ENCODE measurements at places on chromosomes 5 and 9.

DNA sequence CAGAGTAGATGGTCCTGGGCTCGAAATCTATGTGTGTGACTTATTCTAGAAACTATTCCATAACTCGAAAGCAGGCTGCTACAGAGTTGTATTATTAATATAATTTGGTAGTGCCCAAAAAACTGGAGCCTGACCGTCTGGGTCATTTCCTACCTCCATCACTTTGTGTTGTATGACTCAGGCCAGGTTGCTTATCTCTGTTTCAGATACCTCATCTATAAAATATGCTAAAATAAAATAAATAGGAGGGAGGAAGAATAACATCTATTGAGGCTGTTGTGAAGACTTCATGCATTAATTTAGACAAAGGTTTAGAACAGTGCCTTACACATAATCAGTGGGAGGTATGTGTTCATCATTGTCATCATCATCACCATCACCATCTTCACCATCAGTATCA lies 57.7 kb downstream of the PDE4D start:
- DNase-seq = no peak

DNA sequence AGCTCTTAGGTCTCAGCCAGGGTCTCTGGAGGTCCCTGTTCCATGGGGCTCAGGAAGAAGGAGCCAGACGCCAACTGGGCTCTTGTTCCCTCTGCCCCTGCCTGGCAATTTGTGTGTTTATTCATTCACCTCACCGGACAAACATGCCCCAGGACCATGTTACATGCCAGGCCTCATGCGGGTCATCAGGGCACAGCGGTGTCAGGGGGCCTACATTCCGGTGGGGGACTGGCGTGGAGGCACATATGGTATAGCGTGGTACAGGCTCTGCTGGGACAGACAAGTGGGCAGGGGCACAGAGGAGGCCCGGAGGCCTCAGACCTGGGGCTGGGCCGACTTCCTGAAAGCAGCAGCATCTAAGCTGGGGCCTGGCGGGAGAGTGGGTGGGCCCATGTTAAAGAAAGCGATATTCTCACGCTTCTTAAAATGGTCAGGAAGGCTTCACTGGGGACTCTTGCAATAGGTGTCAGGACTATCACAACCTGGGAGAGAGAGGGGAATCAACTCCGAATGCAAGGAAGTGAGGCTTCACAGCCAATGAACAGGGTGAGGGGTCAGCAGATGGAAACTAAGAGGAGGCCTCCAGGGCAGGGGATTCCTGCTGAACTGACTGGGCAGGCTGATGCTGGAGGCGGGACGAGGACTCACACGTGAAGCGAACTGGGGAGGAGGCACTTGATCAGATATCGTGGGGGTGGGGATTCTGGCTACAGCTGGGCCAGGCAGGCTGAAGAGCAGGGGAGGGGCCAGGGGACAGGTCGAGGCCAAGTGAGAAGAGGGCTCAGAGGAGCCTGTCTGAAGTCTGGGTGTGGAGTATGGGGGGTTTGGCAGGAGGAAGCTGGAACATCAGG lies 41.9 kb downstream of the NCS1 start:
- DNase-seq = peak; percentile 91

DNA sequence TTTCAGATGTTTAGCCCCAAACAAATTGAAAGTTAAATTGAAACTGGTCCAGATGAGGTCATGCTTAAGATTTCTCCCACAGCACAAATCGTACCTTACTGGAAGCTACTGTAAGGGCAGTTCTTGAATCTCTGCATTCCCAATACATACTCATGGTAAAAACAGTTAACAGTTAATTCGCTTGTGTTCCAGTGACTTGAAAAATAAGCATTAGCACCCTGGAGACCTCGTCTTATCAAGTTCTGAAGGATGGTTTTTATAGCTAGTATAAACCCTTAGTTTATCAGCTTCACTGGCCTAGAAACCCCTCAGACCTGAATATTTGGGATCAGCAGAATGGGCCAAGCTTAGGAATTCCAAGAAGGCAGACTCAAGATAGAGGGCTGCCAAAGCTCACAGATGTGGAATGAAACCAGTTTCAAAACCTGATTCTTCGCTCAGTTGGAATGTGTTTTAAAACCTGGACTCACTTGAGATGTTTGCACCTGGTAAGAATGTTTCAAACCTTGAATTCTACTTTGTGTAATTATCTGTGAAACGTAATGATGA lies 103.6 kb downstream of the C9orf152 start:
- DNase-seq = no peak

GRCh38 chr5:93721071-93721470 lies 20.3 kb downstream of the POU5F2 start:
- DNase-seq = no peak

DNA sequence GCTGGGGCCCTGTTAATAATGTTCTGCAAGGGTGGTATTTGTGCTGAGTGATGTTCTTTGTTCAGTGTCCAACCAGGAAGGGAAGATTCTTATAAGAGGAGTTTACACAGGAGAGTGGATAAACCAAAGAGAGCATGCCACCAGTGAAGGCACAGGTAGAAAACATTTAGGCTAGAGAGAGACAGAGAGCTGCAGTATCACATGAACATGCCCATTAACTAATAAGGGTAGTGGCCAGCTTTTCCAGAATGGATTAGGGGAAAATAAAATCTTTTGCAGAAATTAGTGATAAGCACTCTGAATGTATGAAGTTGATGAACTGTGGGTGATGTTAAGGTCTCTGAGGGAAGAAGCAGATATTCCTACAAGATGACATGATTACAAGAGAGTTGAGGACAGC lies 54.1 kb upstream of the PRLR start:
- DNase-seq = no peak

GRCh38 chr5:180296771-180297170 lies 4.9 kb upstream of the MAPK9 start:
- no peak for DNase-seq

DNA sequence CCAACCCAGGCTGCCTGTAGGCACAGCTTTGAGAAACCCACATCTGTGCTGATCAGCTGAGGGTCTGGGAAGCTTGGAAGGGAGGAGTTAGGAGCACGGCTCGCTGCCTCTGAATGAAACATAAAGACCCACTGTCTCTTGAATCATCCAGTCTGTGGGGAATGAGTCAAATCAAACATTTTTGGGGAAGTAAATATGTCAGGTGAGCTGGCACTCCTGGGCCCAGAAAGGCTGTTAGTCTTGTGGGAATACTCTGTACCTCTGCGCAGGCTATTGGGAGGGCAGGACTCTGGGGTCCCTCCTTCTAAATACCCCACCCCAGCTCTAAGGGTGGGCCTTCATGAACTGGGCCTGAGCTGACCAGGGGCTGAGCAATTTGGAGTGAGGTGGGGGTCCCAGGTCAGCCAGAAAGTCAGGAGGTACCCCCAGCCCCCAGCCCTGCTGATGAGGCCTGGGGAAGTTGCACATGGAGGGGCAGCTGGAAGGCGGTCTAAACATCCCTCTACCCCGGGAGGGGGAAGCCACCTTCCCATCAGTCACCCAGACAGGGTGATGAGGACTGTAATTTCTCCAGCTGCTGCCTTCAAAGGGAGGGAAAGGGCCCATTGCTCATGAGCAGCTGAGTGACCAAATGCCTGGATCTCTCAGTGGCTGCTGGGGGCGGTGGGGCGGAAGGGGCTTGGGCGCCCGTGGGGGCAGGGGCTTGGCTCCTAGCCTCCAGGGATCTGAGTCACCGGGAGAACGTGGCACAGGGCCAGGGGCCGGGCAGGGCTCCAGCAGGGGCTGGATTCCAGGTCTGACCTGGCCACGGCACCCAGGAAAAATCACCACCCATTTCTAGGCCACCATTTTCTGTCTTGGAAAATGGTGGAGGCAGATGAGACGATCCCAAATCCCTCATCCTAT lies 10.8 kb downstream of the FIBCD1 start:
- DNase-seq = no peak

DNA sequence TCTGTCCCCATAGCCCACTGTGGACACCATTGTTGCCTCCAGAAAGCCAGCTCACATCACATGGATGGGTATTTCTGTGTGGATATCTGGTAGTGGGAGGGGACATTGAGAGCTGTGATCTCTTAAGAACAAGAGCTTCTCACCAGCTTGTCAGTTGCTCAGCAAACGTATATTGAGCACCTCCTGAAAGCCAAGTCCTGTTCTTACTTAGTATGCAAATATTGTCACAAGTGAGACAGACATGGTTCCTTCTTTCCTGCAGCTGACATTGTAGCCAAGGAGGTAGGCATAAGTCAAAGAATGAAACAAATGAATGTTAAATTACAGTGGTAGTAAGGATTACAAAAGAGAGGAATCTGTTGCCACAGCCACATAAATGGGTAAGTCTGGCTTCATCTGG lies 3.8 kb downstream of the TCOF1 start:
- DNase-seq = no peak

- DNase-seq = no peak
Observed at GRCh38 chr9:98506422-98507054, 202.2 kb downstream of the GABBR2 start.

DNA sequence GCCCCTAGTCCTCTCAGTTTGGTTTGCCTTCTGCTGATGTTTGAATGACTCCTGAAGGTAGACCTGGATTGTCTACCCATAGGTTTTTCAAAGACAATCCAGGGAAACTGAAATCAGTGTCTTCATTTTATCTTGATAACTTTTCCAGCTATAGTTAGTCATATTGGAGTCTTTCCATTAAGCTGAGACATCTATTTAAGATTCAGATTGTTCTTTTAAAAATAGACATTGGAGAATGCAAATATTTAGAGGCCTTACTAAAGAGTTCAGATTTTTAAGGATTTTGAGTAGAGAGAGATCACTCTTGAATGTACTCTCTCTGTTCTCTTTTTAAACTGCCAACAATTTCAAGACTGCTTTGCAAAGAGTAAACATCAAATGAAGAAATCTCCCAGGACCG lies 69.1 kb downstream of the GDNF start:
- DNase-seq = no peak

DNA sequence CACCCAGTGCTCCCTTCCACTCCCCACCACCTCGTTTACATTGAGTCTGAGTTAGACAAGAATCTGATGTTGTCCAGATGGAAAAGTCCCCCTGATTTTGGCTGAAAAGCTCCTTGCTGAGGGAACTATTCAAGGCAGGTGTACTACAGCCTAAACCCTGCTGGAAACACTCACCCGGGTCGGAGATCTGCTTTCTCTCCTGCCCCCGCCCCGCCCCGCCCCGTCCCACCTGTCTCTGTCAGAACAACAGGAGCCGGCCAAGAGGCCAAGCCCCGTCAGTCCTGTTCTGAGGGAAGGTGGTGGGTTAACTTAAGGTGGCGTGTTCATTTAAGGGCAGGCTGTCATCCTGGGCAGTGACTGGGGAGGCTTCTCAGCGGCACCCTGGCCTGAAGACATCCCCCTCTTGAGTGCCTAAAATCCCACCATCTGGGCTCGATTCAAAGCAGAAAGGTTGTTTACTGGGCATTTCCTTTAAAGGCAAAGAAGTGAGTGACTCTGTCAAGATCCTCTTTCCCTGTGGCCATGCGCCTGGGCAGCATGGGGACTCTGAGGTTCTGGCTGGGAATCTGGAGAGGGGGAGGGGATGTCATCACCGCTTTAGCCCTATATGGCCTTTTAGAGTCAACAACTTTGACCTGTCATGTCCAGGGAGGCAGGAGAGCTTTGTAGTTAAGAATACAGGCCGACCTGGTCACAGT lies 71.1 kb upstream of the NEURL1B start:
- no peak for DNase-seq

GRCh38 chr9:116753389-116753788 lies 66.3 kb downstream of the TRIM32 start:
- DNase-seq = no peak

GRCh38 chr9:112817860-112818203 lies 67.3 kb downstream of the SNX30 start:
- DNase-seq = no peak

DNA sequence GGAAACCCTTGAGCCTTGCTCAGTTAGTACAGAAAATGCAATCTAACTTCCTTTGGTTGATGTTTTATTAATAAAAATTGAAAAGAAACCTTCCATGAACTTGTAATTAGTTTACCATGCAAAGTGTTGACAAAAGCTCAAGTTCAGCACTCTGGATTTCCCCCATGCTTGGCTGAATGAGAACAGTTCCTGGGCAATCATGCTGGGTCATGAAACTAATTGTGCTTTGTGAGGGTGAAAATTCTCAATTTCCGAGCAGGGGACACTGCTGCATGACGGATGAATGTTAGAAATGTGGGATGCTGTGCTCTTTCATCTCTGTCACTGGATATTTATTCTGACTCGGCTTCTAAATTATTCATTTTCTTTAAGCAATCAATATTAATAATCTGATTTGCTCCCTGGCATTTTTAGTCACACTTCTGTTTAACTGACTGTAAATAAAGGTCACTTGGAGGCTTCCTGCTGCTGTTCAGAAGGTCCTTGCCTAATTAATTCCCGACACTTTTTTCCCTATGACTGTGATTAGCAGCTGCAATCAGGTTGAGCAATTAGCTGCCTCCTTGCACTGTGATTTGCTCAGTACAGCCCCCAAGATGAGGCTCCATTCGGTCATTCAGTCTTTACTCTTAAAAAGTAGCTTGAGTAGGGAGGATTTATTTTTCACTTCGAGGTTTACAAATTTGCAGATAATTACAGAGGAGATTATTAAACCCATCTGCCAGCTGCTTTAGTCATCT lies 678.1 kb upstream of the ZNF608 start:
- DNase-seq = no peak

Data from SK-N-DZ (cell line).